ENCODE measurements at places on chromosomes 1 and 21. TPM values are rescaled to one million over a fixed set of nuclear protein-coding genes. Genes with fewer than 3 reads are reported as not detected.

- no peak for DNase-seq
Observed at GRCh38 chr1:14945132-14946010, 208.2 kb upstream of the TMEM51 start.

DNA sequence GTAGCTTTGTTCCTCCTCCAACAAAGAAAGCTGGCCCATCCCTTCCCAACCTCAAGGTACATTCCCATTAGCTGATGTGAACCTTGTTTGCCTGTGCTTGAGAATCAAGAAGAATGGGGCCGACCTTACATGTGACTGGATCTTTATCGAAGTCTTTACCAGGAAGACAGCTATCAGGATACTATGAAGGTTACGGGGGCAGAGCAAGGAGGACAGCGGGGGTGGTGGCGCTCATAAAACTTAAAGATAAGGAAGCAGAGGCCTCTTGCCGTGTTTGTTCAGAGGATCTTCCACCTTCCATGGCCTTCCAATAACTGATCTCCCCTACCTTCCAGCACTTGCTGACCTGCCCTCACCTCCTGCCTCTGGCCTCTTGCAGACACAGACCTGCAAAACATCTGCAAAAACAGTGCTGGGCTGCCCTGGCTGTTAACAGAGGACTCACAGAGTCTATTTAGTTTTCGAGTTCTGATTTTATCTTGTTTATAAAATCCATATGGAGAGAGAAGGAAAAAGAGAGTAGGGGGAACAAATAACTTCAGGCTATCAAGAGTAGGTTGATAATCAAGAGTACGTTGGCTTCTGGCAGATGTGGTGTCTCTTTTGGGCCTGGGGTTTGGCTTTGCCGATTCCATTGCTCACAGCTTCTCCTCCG lies 198.0 kb downstream of the HUNK start:
- DNase-seq = no peak

EFHD2 gene
- total RNA-seq = 30.3 TPM

DNA sequence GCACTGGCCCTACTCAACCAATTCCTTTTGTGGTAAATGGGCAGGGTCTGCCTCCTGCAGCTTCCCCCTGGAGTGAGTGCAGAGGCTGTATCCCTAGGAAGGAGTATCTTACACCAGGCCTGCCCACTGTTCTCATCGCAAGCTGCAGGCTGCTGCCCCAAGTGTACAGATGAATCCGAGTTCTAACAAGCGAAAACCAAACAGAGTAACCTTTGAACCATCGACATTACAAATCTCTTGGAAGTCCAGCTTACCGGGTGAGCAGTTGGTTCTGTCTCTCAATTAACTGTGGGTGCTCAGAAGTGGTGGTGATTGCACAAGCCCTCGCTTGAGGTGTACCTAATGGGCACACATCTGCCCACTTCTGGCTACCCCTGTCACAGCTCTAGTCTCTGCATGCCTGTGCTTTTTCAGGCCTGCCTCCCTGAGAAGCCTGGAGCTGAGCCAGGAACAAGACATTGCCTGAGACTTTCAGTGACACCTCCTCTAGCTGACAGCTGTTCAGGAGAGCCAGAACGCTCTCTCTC lies 22.7 kb downstream of the INAVA start:
- DNase-seq = no peak

DNA sequence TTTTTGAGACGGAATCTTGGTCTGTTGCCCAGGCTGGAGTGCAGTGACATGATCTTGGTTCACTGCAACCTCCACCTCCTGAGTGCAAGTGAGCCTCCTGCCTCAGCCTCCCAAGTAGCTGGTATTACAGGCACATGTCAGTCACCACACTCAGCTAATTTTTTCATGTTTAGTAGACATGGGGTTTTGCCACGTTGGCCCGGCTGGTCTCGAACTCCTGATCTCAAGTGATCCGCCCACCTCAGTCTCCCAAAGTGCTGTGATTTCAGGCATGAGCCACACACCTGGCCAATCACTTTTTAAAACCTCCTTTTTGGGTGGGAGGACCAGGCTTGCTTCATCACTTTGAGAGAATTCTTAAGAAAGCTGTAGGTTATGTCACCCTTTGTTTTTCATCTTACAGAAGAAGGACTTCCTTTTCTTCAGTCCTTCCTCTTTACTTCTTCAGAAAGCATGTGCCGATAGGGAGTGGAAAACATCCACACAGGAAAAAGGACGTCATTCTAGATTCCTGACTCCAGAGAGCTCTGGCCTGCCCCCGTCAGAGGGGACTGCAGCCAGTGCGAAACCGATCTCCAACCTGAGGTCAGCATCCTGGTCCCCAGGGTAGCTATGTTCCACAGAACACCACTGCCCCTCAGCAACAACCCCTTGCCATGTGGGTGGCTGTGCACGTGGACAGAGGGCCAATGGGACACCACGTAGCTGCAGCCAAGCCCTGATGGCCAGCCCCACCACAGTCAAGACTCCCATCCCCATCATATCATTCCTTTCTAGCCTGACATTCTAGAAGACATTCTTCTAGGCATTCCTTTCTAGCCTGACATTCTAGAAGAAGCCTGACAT lies 21.9 kb downstream of the NCF2 start:
- no peak for DNase-seq

DDR2 gene
- 194 TPM for total RNA-seq

GRCh38 chr1:198575798-198576641 lies 35.5 kb upstream of the ATP6V1G3 start:
- no peak for DNase-seq

GSTM3 gene
- total RNA-seq = 64.6 TPM

DNA sequence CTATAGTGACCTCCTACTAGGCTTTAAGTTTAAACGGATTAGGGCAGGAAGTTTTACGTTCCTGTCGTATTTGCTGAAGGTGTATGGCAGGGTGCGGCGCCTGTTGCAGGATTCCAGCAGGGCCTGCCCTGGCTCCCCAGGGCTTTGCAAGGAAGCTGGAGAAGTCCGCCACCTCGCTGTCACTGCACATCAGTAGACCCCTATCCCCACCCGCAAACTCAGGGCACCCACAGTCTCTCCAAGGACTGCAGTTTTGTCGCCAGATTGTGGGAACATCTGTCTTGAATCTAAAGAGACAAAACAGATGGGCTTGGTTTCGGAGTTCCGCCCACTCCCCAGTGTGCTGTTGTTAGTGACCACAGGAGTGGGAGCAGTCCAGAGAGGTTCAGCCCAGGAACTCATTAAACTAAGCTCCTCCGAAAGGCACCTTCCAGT lies 110.8 kb downstream of the CDC7 start:
- DNase-seq = peak; percentile 53

PIGR gene
- total RNA-seq = not detected

TMEM125 gene
- total RNA-seq = 0.26 TPM

- DNase-seq = peak; percentile 95
Observed at GRCh38 chr1:44594871-44595735, 79.2 kb downstream of the TMEM53 start.

SYCP1 gene
- not detected for total RNA-seq

- no peak for DNase-seq
Observed at GRCh38 chr1:53172426-53173128, 24.0 kb upstream of the CPT2 start.

GRCh38 chr1:46524843-46525242 lies 26.6 kb downstream of the KNCN start:
- no peak for DNase-seq

GRCh38 chr21:32917362-32918135 lies 108.2 kb upstream of the OLIG2 start:
- no peak for DNase-seq

DNA sequence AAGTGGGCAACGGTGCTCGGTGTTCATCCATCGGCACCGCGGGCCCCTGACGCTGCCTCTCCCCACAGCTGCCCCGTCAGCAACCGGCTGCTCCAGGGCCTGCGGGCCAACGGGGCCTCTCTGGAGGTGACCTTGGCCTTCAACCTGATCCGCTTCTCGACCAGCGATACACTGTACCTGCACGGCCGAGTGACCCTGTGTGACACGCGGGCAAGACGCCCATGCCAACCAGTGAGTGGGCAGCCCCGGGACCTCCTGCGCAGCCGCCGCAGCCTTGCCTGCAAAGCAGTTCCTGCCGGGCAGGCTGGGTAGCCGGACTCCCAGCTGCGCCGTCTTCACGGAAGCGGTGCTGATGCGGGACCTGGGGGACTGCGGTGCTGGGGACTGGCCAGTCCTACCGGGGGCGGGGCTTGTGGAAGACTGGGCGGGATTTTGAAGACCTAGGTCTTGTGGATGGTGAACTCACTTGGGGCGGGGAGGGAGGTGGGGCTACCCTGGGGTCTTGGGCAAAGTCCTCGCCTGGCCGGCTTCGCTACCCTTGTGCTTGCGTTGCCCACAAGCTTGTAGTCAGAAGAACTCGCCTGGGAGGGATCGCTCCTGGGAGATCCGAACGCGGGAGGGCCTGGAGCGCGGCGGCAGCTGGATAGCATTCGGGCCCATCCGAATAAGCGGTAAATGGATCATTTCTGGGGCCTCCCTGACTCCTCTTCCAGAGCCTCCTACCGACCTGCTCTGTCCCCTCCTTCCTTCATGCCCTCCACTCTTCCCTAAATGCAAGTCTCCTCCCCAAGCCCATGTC lies 8.8 kb upstream of the CEP85 start:
- DNase-seq = no peak

FAM43B gene
- total RNA-seq = 4.2 TPM

GRCh38 chr1:43463479-43463878 lies 9.7 kb upstream of the HYI start:
- no peak for DNase-seq

DNA sequence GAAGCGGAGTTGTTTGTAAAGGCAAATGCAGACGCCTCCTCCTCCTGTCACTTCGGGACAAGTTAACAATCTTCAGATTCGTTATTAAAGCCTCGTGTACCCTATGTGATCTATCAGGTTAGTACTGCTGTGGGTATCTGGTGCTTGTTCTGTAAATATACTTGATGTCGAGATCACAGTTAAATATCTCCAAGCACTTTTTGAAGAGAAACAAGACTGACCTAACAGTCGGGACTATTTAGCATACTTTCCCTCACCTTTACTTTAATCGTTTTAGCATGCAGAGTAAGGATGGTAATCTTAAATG lies 710 bp downstream of the KLHL20 start:
- no peak for DNase-seq

PLA2G4A gene
- 4.6 TPM for total RNA-seq

DNA sequence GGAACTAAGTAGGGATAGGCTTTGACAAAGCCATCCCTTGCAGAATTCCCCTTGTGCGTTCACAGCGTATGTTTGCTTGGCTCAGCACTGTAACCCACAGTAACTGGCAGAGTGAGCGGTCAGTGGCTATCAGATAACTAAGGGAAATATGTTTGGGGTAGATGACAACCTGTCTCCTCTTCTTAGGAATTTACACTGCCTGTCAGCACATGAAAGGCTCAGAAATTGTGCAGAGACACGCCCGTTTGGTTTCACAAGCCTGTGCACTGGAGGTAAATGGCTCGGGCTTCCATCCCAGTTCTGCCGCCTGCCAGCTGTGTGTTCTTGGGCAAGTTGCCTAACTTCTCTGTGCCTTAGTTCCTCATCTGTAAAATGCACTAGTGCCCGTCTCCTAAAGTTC lies 101.2 kb downstream of the PRDM2 start:
- DNase-seq = no peak

DNA sequence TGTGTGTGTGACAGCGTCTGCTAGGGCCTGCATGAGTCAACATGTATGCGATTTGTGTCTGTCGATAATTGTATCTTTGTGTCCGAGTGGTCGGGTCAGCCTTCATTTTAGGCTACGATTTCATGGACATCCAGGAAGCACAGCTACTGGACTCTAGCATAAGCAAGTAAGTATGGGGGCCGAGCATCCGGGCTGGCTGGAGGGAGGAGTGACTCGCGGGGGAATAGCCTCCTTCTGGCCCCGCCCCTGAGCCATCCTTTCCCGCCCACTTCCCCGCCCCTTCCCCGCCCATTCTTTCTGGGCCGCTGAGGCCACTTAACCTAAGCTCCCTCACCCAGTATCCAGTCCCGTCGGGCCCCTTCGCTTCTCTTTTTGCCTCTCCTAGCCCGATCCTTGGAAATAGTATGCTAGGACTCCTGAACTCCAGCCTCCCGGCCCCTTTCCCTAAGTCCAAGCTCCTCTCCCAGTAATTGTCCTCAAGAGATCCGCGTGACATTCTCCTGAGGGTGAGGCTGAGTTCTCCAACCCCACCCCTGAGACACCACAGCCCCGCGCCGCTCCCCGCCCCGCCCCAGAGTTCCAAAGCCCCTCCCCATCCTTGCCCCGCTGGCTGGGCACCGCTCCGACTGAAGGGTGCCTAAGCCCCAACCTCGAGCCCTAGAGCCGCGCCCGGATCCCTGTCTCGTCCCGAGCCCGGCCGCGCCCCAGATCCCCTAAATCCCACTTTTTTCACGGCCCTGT lies 1.2 kb downstream of the MAP3K6 start:
- peak; percentile 99 for DNase-seq

GRCh38 chr1:31978843-31979400 lies 34.7 kb upstream of the KHDRBS1 start:
- DNase-seq = no peak

- DNase-seq = no peak
Observed at GRCh38 chr1:14694589-14694988, 96.1 kb downstream of the KAZN start.

FBXO2 gene
- 3.1 TPM for total RNA-seq

DNA sequence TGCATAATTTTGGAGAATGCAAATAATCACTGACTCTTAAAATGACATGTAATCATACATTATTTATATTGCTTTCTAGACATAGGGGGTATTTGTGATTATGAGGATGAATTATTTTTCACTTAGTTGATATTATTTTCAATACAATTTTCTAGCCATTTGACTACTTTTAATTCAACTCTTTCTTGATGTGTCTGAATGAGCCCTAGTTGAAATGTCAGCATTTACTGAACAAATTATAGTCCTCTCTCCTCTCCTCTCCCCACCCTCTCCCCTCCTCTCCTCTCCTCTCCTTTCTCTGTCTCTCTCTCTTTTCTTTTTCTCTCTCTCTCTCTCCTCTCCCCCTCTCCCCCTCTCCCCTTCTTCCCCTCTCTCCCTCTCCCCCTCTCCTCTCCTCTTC lies 194.6 kb downstream of the GPR52 start:
- no peak for DNase-seq

DNA sequence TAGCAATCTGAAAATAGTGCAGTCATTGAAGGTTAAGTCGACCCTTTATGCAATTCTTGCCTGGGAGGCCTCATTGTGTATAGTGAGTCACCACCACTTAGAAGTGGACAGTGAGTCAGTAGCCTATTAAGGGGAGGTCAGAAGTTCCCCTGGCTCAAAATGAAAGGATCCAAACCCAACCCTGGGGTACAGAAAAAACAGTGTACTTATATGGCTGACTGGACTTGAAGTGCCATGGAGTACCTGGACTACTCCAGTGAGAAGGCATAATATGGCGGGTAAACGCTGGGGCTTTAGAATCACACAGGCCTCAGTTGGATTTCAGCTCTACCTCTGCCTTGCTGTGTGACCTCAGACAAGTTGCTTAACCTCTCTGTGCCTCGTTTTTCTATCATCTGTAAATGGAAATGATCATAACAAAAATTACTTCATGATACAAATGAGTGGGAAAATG lies 2.2 kb upstream of the BCL9 start:
- DNase-seq = no peak

DNA sequence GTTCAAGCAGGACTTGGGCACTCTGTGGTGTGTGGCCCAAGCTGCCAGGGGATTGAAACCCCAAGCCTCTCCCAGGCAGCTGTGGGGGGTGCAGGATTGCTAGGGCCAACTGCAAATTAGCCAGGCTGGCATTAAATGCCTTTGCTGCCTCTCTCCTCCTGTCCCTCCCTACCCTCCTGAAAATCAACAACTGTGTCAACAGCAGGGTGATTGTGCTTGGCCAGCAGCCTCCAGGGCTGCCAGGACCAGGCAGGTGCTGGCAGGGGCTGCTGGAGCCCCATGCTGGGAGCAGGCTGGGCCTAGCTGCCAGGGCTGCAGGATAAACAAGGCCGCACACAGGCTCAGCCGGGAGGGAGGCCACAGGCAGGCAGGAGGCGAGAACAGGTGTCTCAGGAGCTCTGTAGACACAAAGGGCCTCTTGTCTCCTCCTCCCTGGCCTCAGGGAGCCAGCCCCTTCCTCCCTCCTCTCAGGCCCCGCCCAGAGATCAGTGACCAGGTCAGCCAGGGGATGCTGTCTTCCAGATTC lies 11.4 kb downstream of the SOX13 start:
- no peak for DNase-seq

Measured in esophagus muscularis mucosa (tissue), 4 donors.